ENCODE measurements at places on chromosomes 3 and 15.

GRCh38 chr3:104564045-104564643 lies 802.6 kb upstream of the ALCAM start:
- peak; percentile 6 for DNase-seq

DNA sequence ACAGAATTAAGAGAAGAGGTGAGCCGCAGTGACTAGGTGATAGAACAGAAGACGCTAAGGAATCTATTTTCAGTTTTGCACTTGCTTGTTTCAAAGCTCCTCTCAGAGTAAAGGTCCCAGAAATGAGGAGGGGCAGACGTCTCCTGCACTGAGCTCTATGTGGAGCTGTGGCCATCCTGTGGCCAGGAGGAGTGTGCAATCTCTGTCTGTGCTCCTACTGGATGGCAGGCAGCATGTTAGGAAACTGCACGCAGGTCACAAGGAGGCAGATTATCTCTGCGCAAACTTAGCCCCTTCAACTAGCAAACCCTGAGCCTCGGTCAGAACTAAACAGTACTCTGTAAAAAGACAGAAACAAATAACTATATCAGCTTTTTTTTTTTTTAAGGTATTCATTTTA lies 31.1 kb upstream of the PPIB start:
- no peak for DNase-seq

DNA sequence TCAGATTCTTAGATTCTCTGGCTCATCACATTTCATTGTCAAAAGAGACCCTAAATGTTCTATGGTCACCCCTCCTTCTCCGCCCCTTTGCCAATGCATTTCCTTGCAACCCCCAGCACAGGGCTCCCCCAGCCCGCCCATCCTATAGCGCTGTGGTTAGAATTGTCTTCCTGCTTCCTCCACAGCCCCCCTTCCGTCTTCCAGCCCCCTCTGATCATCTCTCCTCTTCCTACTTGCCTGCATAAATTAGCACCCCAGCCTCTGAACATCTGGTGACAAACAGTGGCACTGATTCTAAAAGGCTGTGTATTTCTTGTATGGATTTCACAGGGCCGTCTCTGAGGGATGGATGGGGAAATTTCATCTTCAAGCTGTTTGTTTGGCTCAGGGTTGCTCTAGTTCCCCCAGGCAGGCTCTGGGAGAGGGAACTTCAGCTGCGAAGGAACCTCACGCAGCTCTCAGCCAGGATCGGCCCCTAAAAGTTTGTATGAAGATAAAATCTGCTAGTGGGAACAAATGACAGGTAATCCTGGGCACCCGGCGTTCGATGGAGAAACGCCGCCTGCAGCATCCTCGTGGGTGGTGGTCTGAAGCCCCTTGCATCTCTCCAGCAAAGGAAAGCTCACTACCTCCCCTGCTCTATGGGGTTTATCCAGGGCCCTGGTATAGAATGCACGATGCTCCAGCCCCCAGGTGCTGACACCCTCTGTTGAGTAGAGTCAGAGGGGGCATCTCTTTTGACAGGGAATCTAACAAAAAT lies 83.0 kb downstream of the WNT7A start:
- no peak for DNase-seq

- no peak for DNase-seq
Measured at GRCh38 chr15:98083203-98083910, 122.9 kb downstream of the ARRDC4 start.

- DNase-seq, result no peak
Measured at GRCh38 chr3:45787551-45787950, 8.8 kb downstream of the SLC6A20 start.

DNA sequence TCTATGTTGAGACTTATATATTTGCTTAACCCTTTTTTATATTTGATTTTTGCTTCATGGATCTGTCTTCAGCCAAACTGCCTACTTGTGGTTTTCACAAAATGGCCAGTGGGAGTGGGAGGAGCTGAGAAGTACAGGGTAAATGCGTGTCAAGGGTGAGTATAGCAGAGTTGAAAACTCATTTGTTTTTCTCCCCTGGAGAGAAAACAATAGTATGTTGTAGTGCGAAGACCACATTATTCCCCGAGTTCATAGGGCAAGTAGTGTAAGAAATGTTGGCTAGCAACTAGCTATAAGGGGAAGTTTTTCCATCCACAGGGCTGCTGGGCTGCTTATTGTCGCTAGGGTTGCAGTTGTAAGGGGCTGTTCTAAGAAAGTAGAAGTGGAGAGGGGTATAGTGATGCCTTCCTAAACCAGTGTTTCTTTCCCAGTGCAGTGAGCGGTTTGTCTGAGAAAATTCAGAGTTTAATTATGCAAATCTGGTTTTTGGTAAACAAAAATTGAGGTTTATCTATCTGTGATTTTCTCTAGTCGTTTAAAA lies 153.8 kb upstream of the AZI2 start:
- DNase-seq, result no peak

- no peak for DNase-seq
Measured at GRCh38 chr15:64635499-64636495, 139.6 kb downstream of the RBPMS2 start.
